ENCODE measurements at places on chromosomes 7 and 10.

DNA sequence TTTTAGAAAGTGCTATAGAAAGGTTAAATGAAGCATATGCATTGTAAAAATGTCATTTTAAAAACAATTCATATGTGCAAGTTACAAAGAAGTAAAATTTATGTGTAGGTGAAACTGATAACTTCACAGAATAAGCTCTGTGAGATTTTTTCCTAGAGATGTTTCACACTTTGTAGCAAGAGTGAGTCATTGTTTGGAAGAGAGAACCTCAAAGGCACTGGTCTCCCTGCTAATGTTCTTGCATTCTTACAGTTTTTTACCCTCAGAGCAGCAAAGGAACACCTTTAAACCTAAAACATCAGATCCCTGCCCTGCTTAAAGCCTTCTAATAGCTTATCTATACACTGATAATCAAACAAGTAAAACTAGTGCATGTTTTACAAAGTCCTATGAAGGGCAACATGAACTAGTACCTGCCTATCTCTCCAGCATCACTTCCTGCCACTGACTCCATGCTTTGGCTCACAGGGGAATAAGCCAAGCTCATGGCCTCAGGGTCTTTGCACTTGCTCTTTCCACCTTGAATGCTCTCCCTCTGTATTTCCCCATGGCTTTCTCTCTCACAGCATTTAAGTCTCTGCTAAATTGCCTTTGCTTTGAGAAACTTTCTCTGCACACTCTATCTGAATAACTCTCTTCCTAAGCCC, 997.0 kb downstream of the GATA3 start:
- DNase-seq, result no peak

- DNase-seq, result no peak
Observed at GRCh38 chr10:70690589-70690988, 18.3 kb downstream of the ADAMTS14 start.

GRCh38 chr10:80397014-80397413, 11.3 kb upstream of the PRXL2A start:
- DNase-seq, result no peak

DNA sequence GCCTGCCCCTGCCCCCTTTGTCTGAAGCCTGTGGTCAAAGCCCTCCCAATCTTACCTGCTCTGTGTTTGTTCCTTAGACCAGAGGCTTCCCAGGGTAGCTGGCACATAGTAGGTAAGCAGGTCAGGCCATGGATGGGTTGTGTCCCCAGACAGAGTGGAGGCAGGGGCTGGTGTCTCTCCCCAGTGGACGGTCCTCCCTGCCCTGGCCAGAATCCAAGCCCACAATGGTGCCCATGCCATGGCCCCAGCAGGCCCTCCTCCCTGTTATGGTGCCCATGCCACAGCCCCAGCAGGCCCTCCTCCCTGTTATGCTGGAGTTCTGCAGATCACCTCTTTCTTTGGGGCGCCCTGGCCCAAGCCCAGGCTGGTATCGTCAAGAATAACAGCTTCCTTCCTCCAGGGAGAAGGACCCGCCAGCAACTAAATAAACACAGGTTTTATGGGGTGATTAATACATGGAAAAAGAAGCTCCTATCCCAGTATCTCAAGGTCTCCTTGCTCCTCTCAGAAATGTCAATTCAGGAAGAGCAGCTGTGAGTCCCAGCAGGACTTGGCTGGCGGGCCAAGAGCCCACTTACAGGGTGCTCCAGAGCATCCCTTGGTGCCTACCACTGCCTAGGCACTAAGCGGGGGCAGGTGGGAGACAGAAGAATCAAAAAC, 82.0 kb downstream of the NEURL1 start:
- no peak for DNase-seq

DNA sequence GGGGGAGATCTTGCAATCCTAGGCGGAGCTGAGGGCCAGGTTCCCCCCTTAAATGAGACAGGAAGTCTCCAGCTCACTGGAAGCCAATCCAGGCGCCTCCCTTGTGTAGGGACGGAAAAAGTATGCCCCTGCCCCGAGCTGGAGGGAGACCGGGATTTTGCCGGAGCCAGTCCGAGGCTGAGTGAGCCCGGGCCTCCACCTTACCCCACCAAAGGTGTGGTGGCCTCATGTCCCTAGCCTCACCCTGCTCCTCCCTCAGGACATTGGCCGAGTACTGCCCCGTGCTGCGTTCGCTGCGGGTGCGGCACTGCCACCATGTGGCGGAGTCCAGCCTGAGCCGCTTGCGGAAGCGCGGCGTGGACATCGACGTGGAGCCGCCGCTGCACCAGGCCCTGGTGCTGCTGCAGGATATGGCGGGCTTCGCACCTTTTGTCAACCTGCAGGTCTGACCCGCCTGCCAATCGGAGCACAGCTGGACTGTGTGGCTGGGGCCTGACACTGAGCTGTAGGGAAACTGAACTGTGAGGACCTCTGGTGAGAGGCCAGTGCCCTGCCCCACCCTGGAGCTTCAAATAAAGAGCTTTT, 2.0 kb downstream of the FBXL15 start:
- no peak for DNase-seq

DNA sequence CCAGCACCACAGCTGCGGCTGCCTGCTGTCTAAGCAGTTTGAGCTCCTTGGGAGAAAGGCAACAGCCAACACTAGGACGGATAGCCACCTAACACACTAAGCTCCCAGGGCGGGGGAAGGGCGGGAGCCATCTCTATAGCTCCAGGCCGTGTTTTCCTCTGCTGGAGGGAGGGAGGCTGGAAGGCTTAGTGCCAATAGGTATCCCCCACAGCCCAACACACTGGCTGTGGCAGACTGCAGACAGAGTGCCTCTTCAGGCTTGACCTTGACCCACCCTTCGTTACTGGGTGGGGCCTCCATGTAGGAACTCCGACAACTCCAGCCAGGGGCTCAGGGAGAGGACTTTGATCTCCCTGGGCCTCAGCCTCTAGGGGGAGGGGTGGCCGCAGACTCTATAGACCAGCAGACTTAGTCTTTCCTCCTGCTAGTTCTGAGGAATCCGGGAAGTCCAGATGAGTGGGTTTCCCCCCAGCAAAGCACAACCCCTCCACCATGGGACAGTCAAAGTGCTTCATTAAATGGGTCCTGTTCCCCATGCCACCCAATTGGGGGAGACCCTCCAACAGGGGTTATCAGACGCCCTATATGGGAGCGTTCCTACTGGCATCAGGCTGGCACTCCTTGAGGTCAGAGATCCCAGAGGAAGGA, 314.4 kb upstream of the MKI67 start:
- no peak for DNase-seq

DNA sequence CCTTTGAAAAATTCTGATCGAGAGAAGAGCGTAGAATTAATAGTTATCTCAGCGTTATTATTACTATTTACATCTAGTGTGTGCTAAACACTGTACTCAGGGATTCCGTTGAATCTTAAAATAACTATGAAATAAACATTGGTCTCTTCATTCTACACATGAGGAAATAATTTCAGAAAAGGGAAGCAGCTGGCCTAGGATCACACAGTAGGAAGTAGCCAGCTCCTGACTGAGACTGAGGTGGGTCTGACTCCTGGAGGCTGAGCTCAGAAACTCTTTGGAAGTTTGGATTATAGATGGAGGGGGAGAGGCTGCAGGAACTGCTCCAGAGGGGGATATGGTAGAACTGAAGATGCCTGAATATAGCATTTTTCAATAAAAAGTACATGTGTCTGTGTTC, 183.9 kb upstream of the WDR11 start:
- DNase-seq, result no peak

DNA sequence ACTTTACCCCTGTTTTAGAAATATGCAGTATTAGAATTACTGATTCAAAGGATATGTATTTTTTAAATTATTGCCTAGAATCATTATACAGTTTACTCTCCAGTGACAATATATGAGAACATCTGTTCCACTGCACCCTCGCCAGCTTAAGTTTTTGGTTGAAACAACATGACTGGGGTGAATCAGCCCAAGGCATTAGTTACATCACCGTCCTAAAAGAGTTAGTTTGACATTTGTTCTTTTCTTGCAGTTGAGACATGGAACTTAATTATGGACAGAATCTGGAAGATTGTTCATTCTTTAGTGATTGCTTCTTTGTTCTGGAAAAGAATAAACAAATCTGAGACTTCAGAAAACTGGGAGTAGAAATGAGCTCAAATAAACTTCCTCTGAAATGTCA, 167.3 kb upstream of the DKK1 start:
- DNase-seq, result no peak

- DNase-seq, result no peak
Observed at GRCh38 chr10:44393834-44394547, 9.1 kb upstream of the CXCL12 start.

- DNase-seq, result no peak
Observed at GRCh38 chr7:102992938-102993717, 80.3 kb downstream of the LRRC17 start.

DNA sequence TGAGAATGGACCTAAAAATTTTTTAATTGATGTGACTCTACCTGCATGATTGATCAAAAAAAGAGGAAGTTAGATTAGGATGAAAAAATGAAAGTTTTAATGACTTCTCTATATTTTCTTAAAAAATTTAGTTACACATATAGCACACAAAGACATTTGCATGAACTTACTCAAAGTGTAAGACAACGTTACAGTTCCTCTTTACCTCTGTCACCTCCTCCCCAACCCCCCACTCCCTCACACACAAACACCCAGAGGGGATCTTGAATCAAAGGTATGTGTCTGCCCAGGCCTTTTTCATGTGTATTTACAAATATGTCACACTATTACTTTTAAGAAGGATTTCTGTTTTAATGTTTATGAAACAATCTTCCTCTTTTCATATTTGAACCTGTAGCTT, 20.6 kb upstream of the CDCA7L start:
- no peak for DNase-seq

DNA sequence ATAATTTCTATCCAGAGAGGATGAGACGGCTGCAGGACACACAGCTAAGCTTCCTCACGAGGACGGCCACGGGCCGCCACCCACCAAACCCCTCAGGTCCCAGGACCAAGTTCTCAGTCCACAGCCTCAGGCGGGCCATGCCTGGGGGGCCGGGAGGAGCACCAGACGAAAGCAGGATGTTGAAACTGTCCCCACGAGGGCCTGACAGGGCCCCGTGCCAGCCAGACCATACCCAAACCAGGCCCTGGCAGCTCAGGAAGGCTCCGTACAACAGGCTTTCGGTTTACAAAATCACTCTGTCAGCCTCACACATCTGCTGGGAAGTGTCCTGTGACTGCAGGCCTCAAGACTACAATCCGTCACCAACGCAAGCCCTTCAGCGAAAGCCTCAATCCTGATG, 14.5 kb downstream of the TUBGCP2 start:
- no peak for DNase-seq

- DNase-seq, result no peak
Observed at GRCh38 chr7:115240242-115240641, 318.3 kb downstream of the MDFIC start.

DNA sequence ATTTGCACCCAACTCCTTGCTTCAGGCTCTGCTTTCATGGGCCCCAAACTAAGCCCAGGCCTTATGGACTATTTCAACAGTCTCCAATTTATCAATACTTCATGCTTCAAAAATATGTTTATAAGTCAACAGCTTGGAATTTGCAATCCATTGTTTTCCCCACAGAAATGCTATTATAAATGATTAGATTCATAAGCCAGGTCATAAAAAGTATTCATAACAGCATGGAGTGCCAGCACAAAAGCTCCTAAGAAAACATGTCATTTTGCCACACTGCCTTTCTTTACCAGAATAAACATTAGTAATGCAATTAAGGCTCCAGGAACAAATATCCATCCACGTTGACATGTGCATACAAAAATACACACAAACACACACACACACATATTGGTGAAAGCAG, 30.1 kb downstream of the OSBPL3 start:
- DNase-seq, result no peak

GRCh38 chr10:14146025-14146424, 184.7 kb downstream of the FRMD4A start:
- no peak for DNase-seq

- DNase-seq, result no peak
Observed at GRCh38 chr10:95789902-95790301, 33.9 kb downstream of the ENTPD1 start.

GRCh38 chr10:68423522-68423921, 16.4 kb upstream of the RUFY2 start:
- no peak for DNase-seq

DNA sequence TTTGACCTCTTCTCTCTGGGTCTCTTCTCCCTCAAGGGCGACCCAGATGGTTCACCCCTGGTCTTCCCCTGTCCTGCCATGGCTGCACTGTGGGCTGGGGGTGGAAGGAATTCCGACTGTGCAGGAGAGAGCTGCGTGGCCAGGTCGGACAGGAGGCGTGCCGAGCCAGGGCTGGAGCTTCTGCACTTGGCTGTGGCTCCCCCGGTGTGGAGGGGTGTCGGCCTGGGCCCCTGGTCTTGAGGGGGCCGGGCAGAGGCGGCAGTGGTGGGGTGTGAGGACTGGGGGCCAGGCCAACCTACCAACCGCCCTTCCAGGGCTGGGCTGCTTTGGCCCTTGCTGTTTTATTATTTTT, 74.9 kb upstream of the SHH start:
- no peak for DNase-seq

DNA sequence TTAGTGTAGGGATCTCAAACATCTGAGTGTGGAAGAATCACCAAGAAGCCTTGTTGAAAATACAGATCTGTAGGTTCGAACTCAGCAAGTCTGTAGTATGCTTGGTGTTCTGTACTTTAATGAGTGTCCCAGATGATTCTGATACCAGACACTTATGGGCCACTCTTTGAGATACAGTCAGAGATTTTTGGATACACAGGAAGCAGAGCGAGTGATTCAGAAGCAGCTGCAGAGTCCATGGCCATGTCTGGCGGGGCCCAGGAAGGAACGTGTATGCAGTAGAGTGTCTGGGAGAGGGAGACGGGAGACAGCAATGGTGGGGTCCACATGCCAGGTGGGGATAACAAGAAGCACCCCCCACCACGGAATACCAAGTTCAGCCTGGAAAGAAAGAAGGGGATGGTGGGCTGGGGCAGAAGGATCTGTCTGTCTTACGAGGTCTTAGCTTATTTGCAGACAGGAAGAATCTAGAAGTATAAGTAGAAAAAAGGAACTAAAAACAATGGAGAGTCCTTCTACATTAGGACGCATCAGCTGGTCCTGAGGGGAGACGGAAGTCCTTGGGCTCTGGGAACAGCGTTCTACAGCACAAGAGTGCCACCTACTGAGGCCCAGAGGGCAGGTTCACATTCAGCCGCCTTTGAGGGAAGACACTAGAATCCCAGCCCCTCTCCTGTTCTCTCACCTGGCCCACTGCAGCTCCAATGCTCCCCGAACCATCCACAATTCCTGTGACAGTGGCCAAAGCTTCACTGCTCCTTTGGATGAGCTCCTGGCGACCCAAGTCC, 55.4 kb downstream of the SLC37A3 start:
- DNase-seq, result no peak

- DNase-seq, result no peak
Observed at GRCh38 chr10:91434041-91434440, 23.9 kb downstream of the HECTD2 start.

GRCh38 chr10:74056050-74056818, 58.3 kb downstream of the VCL start:
- DNase-seq, result no peak

DNA sequence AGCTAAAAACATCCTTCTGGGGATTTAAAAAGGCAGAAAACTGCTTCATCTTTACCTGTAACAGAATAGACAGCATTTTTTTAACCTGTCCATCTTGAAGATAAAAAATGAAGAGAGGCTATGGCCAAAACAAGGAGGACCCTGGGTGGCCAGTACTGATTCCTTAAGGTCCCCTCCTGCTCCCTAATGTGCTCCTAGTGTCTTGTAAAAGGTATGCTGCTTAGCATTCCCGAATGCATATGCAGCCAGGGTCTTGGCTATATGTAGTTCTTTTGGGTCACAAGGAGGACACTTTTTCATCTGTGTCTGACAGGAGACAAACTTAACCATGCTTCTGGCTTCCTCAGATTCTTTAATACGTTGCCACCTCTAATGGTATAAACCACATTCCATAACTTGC, 93.9 kb upstream of the SLC13A1 start:
- DNase-seq, result no peak
